ENCODE measurements at places on chromosomes 7 and 10. TPM values are rescaled to one million over a fixed set of nuclear protein-coding genes. Genes with fewer than 3 reads are reported as not detected.

SLC26A3 gene
- not detected for total RNA-seq

WNT2 gene
- not detected for total RNA-seq

AGBL3 gene
- total RNA-seq = 6.2 TPM

ACSM6 gene
- total RNA-seq = not detected

SLC16A9 gene
- not detected for total RNA-seq

Measured in CD4-positive, alpha-beta memory T cell (primary cell).